ENCODE measurements at places on chromosomes 5 and 9.

DNA sequence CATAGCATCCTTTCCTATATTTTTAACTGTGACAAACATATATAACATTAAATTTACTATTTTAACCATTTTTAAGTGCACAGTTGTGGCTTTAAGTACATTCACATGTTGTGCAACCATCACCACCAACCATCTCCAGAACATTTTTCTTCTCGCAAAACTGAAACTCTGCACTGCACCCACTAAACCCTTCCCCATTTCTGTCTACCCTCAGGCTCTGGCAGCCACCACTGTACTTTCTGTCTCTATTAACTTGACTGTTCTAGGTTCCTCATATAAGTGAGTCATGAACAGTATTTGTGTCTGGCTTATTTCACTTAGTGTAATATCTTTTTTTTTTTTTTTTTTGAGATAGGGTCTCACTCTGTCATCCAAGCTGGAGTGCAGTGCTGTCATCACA lies 25.5 kb downstream of the KCNMB1 start:
- DNase-seq, result no peak

GRCh38 chr9:27124151-27124550 lies 15.1 kb downstream of the TEK start:
- DNase-seq, result no peak

- no peak for DNase-seq
Observed at GRCh38 chr5:122267185-122267584, 44.9 kb upstream of the SNCAIP start.

DNA sequence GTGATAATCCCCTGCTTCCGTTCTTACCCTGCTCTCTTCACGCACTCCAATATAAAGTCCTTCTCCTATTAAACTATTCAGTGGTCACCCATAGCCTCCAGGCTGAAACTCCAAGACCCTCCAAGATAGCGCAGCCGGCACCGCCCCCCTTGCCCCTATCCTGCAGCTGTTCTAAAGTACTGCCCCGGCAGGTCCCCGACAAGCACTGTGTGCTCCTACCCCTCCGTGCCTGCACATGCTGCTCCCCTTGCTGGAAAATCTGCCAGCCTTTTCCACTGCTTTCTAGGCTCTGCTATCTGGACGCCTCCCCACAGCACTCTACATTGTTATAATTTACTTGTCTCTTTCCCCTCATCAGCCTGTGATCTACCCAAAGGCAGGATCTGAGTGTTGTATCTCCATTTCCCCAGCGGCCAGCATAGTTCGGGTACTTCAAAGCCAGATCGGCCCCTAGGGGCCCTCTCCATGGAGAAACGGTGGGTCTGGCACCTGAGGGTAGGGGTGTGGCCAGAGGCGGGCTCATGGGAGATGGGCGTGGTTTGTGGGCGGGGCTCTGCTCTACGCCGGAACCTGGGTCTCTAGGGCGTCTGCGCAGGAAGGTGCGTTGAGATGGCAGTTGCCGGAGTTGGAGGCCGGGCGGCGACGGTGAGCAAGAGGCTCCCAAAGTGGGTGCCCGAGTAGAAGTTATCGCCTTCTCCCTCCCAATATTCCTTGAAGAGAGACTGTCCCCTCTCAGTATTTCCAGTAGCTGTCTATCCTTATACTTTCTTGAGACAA lies 83.5 kb upstream of the RUSC2 start:
- no peak for DNase-seq

GRCh38 chr9:123425261-123425821 lies 69.3 kb downstream of the CRB2 start:
- DNase-seq, result no peak

DNA sequence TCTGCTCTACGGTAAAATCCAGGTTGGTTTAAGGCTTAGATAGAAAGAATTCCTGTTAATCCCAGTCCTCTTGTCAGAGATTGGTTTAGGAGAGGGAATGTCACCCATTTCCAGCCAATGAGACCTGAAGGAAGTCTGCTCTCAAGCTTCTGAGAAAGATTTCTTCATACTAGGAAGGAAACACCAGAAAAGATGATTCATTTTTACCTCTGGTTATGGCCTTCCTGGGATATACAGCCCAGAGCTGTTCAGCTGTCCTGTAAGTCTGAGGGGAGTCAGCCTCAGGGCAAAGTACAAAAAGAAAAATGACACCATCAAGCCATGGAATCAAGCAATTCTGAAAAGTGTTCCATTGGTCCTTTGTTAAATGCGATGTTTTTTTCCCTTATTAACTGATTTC lies 18.6 kb upstream of the CFAP95 start:
- no peak for DNase-seq

GRCh38 chr5:4023091-4023752 lies 427.6 kb downstream of the IRX1 start:
- DNase-seq, result no peak

DNA sequence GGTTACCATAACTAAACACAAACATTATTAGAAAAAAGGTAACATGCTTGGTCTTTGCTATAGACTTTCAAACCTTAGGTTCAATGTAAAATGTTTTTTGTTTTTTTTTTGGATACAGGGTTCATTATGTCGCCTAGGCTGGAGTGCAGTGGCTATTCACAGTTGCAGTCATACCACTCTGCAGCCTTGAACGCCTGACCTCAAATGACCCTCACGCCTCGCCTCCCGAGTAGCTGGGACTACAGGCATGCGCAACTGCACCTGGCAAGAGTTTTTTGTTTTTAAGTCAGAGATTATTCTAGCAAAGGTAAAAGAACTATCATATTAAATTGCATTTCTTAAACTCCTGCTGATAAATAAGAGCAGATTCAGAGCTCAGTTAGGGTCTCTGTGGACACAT lies 55.1 kb upstream of the NR5A1 start:
- no peak for DNase-seq

DNA sequence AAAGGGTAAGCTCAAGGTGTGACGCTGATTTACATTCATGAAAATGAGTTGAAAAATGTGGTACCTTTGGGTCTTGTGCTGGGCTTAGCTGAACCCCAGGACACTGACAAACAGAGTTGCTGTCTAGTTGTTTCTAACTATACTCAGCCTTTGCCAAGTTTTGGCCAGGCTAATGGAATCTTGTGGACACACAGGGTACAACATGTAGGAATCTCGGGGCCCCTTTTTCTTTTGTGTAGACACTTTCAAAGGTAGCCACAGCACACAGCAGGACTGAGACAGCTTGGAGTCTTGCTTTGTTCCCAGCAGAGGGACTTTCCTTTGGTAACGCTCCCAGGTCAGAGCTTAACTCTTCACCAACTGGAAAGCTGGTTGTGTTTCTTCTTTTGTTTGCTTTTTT lies 7.8 kb downstream of the LIX1 start:
- DNase-seq, result no peak

GRCh38 chr5:96868603-96869371 lies 7.5 kb upstream of the ERAP2 start:
- peak; percentile 28 for DNase-seq

- DNase-seq, result no peak
Observed at GRCh38 chr9:2593744-2594143, 27.8 kb upstream of the VLDLR start.

GRCh38 chr9:136820971-136821825 lies 13.4 kb downstream of the RABL6 start:
- DNase-seq, result no peak

- no peak for DNase-seq
Observed at GRCh38 chr9:134002796-134003195, 10.7 kb upstream of the VAV2 start.

DNA sequence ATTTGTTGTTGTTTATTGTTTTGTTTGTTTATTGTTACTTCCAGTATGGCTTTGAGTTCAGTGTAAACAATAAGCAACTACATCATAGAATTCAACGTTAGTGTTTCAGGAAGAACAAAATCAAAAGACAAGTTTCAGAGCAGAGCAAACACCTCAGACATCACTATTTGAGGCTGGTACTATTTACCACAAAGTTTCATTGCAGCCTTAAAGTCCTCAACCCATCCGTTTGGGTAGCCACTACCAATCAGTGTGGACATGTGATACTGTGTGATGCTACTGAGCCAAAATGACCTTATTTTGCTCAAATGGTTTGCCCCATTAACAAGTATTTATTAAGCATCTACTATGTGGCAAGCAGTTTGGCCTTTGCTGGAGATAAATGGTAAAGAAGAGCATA lies 458.5 kb upstream of the PTGER4 start:
- no peak for DNase-seq

GRCh38 chr5:164809821-164810220 lies 1304.4 kb downstream of the MAT2B start:
- DNase-seq, result no peak

DNA sequence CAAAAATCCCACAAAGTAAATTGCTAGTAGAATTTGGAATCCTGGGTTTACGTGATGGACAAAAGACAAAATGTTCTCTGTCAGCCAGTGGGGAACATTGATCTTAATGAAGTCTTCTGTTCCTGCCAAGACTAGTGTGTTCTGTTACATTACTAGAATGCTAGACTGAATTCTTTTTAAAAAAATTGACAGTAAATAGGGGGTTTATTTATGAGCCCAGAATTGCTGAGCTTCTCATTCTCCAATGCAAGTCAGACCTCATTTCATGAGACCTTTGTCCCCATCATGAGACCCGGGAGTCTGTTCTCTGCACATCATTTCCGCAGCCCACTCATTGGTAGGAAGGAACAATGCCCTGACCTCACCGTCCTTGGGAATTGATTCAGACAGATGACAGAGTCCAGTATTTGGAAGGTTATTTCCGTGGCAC lies 173.8 kb upstream of the OTULINL start:
- DNase-seq, result no peak

GRCh38 chr9:137029058-137029936 lies 1.3 kb upstream of the ABCA2 start:
- DNase-seq, result peak; percentile 8

- no peak for DNase-seq
Observed at GRCh38 chr5:135451581-135452320, 400 bp downstream of the TIFAB start.

- no peak for DNase-seq
Observed at GRCh38 chr5:44827681-44828080, 18.9 kb downstream of the MRPS30 start.

DNA sequence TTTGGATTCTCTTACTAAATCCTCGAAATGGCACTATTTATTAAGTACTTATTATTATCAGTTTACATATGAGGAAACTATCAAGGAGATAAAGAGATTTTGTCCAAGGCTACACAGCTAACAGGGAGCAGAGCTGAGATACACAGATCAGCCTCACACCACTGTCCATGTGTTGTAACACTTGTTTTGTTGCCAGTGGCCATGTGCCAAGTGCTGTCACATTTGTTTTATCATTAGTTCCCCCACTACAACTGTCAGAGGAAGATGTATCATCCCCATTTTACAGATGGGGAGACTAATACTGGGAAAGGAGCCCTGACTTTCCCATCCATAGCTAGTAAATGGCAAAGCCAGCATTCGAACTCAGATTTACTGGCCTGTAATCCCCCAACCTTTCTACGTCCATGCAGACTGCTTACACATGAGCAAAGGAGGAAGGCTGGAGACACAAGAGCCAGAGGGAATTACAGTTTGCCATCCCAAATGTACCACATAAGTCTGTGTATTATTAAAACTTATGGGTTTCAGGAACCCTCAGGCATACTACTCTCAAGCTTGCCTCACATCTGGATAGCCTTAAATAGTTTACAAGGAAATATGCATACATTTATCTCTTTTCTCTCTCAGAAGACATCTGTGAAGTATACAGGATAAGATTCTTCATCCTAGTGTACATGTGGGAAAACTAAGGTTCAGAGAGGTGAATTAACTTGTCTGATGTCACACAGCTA lies 25.1 kb downstream of the PAPPA start:
- no peak for DNase-seq

GRCh38 chr5:126883564-126884245 lies 106.8 kb downstream of the LMNB1 start:
- DNase-seq, result no peak

GRCh38 chr9:68869022-68869421 lies 144.9 kb downstream of the PRKACG start:
- DNase-seq, result no peak

- DNase-seq, result no peak
Observed at GRCh38 chr9:134651226-134651905, 9.8 kb downstream of the COL5A1 start.

GRCh38 chr5:130035388-130035787 lies 131.1 kb downstream of the CHSY3 start:
- DNase-seq, result no peak

DNA sequence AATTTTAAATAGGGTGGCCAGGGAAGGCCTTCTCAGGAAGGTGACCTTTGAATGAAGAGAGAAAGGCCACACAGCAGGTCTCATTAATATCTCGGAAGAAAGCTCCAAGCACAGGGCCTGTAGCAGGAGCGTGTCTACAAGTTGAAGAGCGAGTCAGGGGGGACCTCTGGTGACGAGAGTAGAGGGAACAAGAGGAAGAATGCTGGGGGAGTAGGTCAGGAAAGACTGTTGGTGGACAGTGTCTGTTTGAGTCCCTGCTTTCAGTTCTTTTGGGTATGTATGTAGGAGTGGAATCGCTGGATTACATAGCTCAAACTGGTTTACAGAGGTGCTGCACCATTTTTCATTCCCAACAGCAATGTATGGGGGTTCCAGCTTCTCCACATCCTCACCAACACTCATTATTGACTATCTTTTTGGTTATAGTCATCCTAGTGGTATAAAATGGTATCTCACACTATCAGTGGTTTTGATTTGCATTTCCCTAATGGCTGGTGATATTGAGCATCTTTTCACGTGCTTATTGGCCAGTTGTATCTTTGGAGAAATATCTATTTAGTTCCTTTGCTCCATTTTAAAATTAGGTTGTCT lies 55.8 kb downstream of the NUP214 start:
- no peak for DNase-seq

DNA sequence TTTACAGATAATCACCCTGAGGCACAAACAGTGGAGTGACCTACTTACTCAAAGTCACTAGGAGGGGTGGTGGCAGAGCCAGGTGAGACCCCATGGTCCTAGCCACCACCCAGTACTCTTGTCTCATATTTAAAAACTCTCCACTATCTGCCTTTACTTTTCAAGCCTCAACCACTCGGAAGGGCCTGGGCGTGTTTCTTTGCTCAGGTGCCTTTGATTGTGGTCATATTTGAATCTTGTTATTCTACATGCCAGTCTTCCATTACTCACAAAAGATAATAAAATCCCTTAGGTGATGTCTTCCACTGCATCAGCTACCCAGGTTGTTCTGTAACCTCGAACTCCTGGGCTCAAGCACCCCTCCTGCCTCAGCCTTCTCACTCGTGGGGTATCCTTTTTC lies 20.7 kb upstream of the TRIM36 start:
- DNase-seq, result no peak

GRCh38 chr5:106661866-106662265 lies 1008.9 kb downstream of the EFNA5 start:
- DNase-seq, result no peak

DNA sequence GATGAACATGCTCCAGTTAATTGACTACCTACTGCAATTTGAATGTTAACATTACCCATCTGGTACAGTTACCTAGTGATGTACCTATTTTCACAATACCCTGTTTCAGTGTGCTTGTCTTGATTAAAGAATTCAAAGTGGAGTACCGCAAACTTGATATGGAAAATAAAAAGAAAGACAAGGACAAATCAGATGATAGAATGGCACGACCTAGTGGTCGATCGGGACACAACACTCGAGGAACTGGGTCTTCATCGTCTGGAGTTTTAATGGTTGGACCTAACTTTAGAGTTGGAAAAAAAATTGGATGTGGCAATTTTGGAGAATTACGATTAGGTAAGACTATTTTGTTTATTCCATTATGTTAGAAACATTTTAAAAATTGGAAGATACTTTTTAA lies 33.5 kb downstream of the CSNK1G3 start:
- DNase-seq, result no peak

GRCh38 chr5:6302684-6303083 lies 75.7 kb downstream of the MED10 start:
- no peak for DNase-seq

- no peak for DNase-seq
Observed at GRCh38 chr9:107488375-107489143, 1.0 kb downstream of the KLF4 start.

GRCh38 chr5:73376618-73377170 lies 71.9 kb downstream of the FOXD1 start:
- no peak for DNase-seq

Data from NCI-H187 (cell line).